Right renal cortex interstitium (tissue), 3 donors: ENCODE measurements at places on chromosomes 2 and 18.

DNA sequence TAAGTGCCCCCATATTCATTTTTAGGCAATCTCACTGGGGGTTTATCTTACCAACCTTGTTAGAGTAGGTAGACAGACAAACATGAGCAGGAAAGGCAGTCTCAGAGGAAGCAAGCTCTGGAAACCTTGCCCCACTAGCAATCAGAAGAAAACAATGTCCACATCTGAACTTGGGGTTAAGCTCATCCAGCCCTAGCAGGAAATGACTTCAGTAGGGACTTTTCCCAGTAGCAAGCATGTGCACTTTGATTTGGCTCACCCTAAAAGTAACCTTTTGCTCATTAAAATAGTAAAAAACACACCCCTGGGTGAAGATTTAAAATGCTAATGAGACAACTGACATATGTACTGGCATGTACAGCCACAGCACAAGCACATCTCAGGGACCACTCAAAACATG lies 175.5 kb downstream of the AKAIN1 start:
- no peak for DNase-seq

DNA sequence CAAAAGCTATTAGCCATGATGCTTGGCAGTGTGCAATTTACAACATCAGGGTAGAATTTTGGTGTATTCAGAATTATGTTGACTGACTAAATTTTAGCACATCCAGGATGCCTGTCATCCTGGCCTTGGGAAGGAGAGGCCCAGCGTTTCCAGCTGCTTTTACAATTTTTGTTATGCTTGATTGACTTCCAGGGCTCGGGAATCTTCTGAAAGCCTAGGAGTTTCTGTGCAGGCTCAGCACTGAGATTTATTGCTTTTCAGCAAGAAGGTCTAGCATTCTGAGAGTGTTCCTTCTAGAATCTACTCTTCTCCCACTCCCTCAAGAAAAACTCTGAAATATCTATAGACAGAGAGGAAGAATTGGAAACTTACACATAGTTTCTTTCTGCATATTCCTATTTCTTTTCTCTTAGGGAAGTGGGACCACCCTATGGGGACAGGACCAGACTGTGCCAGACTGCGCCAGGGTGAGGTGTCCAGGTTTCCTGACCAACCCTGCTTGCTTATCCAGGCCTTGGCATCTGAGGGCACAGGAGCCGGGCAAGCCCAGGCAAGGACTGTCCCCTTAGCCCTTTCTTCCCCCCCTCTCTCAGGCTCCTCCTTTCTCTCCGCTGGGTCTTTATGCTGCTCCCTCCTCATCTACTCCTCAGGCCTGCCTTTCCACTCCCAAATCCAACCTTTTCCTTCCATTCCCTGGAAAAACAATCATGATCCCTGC lies 26.9 kb downstream of the MAIP1 start:
- DNase-seq = no peak

DNA sequence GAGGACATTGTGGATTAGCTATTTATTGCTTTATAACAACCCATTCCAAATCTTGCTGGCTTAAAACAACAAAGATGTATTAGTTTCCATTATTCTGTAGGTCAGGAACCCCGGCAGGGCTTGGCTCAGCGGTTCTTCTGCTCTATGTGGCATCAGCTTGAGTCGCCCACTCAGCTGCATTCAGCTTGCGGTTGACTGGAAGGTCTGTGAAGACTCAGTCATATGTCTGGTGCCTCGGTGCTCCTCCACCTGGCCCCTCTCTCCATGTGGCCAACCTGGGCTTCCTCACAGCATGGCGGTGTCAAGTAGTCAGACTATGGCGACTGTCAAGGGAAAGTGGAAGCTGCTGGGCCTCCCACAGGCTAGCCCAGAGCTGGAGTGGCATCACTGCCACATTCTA lies 48.6 kb downstream of the EMILIN2 start:
- no peak for DNase-seq

GRCh38 chr18:77178559-77178958 lies 46.0 kb upstream of the MBP start:
- DNase-seq = no peak

- DNase-seq = no peak
Measured at GRCh38 chr2:215535125-215535668, 99.3 kb upstream of the FN1 start.

- no peak for DNase-seq
Measured at GRCh38 chr2:6526093-6526824, 339.4 kb downstream of the CMPK2 start.

DNA sequence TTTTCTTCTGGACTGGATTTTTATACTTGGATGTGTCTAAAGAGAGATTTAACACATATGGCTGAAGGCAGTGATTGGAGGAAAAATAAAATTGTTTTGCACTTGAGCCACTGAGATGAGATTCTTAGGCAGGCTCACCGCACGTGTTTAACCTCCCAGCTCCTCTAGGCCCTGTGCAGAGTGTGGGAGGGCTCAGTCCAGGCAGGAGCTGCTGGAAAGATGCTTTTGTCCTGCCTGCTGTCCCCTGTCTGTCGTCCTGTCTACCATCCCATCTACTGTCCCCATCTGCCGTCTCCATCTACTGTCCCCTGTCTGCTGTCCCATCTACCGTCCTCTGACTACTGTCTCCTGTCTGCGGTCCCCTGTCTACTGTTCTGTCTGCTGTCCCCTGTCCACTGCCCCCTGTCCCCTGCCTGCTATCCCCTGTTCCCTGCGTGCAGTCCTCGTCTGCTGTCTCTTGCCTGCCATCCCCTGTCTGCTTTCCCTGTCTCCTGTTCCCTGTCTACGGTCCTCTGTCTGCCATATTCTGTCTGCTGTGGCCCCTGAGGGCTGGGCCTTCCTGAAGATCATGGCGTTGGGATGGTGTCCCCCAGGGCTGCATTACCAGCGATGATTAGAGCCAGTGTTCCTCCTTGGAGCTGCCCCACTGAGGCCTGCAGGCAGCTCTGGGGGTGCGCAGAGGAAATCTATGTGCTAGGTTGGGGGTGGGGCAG lies 43.7 kb upstream of the HS6ST1 start:
- DNase-seq = no peak

DNA sequence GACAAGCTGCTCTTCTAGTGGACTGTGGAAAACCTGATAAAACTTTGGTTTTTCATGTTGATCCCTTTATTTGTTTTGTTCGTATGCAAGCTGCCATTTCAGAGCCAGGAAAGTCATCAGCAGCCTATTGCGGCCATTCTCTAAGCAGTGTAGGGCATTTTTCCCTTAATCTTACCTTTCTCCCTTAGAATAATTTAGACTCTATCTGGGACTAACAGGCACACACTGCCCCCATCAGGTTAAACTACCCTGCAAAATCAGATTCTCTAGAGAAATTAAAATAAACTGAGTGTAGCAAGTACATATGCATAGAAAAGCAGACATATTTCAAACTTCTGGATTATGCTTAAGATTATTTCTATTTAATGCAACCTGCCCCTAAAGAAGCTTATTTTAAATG lies 347.5 kb downstream of the METTL4 start:
- no peak for DNase-seq

GRCh38 chr2:189175869-189176433 lies 3.6 kb downstream of the COL5A2 start:
- DNase-seq = no peak

GRCh38 chr18:60372596-60372995 lies at the start of gene MC4R:
MC4R (minus strand) TSS chr18:60372775; CDS start chr18:60372349, 426 bp downstream.
- DNase-seq = peak; percentile 67

GRCh38 chr2:70619167-70619566 lies 65.5 kb upstream of the TGFA start:
- DNase-seq = no peak

DNA sequence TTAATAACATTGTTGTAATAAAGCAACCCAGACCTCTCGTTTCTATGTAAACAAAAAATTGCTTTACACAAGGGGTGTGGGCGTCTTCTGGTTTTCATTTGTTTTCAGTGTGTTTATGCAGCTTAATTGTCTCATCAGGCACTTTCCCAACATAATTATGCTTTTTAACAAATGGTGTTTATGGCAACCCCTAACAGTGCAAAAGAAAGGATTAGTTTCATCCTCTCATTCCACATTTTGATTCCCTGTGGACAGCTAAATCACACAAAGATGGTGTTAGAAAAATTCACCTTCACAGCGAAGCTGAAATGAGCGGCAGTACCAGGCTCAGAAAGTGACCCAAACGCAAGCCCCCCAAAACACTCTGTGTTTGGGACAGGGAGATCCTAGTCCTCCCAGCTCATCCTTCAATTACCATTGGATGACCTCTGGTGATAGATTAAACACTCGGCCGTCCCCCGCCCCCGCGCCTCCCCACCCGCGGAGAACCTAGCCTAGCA lies 724 bp downstream of the FTCDNL1 start:
- DNase-seq = no peak

- DNase-seq = no peak
Measured at GRCh38 chr2:169464882-169465281, 14.4 kb upstream of the BBS5 start.

- no peak for DNase-seq
Measured at GRCh38 chr2:109030870-109031475, 42.0 kb upstream of the EDAR start.

- no peak for DNase-seq
Measured at GRCh38 chr2:10385501-10385900, 62.6 kb downstream of the ODC1 start.

DNA sequence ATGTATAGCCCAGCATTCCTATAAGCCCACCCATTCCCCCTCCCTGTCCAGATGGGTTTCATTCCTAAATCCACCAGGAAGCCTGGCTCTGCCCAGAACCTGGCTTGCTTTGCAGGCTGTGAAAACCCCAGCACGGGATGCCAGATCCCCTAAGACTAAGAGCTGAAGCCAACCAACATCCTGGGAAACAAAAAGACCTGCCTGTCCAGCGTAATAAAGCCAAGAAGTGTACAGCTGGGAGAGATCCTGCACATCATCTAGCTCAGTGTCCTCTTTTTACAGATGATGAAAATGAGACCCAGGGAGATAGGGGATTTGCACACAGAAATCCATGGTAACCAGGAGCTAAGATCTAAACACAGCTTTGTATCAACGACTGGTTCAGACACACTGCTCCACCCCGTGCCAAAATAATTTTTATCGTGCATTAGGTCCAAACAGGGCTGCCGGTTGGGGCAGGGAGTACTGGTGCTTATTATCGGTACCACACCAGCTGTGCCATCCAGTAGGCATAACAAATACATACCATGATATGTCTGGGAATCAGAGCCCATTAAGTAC lies 2.9 kb downstream of the RND3 start:
- no peak for DNase-seq

DNA sequence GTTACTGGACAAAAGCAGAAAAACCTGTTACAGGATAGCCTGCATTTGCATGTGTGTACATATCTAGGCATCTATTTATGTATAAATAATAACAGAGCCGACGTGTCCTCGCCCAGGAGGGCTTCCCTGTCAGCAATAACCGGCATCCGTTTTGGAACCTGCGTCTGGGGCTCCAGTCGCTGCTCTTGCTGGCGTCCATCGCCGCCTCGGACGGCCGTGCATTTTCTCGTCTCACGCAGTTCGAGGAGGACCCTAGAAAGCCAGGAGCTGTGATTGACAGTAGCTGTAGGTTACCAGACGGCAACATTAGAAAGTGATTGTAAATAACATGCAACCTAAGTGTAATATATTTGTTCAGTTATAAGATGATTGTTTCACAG lies 132.6 kb downstream of the NFATC1 start:
- DNase-seq = no peak

GRCh38 chr2:240917684-240918257 lies 11.6 kb downstream of the CROCC2 start:
- no peak for DNase-seq

- no peak for DNase-seq
Measured at GRCh38 chr2:120750488-120751210, 15.0 kb downstream of the GLI2 start.

DNA sequence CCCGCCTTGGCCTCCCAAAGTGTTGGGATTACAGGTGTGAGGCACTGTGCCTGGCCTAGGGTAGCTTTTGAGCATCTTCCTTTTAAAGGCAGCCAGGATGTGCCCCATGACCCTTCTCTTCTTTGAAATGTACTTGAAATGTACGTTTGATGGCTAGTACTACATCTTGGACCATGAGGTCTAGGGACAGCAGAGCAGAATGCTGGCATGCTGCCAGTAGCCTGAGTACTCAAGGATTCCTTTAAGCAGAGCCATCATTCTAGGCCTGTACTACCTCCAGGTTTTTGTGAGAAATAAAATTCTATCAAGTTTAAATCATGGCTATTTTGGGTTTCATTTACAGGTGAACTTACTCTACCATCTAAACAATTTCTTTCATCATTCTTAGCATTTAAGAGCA lies 2.9 kb upstream of the EML6 start:
- DNase-seq = no peak

DNA sequence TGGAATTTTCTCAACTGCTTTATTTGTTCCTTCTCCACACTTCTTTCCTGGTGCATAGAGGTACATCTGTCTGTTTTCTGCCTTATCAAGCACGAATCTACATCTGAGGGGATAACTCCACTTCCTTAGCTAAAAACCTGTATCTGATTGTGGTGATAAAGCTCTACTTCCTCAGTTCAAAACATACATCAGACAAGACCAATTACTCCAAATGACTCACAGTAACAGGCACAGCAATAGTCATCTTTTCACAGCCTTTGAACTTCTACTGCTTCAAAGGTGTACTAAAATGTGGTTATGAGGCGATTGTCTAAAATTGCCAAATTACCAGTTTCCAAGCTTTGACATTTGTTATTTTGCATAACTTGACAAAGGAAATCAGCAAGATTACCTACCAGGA lies 803.6 kb upstream of the ZEB2 start:
- DNase-seq = no peak

GRCh38 chr2:207311316-207312005 lies 145.7 kb upstream of the KLF7 start:
- DNase-seq = no peak

DNA sequence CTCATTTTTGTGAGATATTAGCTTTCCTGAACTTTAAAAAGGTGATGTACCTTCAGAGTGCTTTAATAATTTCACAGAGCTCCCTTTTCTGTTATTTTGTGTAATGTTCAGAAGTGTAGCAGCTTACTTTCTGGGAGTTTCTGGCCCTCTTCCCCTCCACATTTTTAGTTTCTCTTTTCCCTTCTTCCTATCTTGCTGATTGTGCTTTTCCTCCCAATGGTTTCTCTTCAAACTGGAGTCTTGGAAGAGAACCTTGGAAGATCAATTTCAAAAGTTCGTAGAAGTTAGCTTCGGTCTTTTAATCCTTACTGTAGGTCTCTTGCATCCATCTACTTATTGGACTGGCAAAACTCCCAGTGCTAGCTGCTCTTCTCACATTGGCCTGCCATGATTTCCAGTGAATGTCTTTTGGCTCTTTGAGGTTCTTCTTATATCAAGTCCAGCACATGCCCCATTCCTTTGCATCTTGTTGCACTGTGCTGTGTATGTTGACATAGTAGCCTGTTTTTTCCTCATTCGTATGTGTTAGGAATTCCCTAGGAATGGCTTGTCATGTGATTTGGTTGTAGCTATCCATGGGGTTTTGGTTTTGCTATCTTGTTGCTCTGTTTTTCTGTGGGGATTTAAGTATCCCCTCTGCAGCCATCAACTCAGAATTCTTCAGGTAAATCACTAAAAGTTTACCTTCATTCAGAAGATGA lies 7.8 kb downstream of the CCNT2 start:
- DNase-seq = no peak

- DNase-seq = no peak
Measured at GRCh38 chr2:179444056-179444455, 179.4 kb upstream of the SESTD1 start.
